ENCODE measurements at places on chromosomes 3 and 15.

- DNase-seq = no peak
Measured at GRCh38 chr15:79990997-79991334, 20.0 kb upstream of the BCL2A1 start.

DNA sequence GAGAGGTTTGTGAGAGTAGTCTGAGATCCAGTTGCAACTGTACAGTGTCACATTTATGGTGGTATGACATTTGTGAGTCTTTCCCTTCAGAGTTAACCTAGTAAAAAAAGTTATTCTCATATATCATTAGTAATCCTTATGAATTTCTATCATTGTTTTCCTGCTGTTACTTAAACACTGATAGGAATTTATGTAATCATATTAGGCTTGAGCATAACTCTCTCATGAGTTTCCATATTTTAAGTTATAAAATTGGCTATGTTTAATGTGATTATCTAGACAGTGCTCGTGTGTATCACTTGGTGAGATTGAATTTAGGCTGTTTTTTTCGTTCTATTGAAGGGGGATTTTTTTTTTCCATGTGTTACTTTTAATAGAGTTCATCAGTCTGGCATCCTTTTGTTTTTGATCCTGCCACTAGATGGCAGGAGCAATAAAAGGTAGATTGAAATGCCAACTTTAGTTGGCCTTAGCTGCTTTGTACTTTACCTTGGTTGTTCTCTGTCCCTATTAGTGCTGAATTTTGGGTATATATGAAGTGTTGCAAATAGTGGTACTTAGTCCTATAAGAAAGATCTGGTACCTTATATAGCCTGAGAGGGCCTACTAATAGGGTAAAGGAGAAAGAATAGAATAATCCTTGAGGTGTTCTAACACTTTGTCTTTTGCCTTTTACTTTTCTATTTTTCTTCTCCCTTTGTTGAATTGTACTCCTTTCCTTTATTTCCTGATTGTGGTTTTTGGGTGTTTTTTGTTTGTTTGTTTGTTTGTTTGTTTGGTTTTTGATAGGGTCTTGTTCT, 17.9 kb downstream of the STT3B start:
- no peak for DNase-seq

GRCh38 chr3:66655044-66655443, 154.2 kb upstream of the LRIG1 start:
- no peak for DNase-seq

DNA sequence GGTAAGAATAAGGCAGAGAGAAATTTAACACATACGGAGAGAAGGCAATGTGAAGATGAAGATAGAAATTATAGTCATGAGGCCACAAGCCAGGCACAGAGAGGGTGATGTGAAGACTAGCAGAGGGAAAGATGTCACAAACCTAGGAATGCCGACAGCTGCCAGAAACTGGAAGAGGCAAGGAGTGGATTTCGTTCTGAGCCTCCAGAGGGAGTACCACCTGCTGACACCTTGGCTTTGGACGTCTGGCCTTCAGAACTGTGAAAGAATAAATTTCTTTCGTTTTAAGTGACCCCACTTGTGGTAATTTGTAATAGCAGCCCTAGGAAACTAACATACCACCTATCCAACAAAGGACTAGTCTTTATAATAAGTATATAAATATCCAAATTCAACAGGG, 5.0 kb upstream of the SGO1 start:
- no peak for DNase-seq

- no peak for DNase-seq
Measured at GRCh38 chr3:10417847-10418246, 87.5 kb downstream of the ATP2B2 start.

DNA sequence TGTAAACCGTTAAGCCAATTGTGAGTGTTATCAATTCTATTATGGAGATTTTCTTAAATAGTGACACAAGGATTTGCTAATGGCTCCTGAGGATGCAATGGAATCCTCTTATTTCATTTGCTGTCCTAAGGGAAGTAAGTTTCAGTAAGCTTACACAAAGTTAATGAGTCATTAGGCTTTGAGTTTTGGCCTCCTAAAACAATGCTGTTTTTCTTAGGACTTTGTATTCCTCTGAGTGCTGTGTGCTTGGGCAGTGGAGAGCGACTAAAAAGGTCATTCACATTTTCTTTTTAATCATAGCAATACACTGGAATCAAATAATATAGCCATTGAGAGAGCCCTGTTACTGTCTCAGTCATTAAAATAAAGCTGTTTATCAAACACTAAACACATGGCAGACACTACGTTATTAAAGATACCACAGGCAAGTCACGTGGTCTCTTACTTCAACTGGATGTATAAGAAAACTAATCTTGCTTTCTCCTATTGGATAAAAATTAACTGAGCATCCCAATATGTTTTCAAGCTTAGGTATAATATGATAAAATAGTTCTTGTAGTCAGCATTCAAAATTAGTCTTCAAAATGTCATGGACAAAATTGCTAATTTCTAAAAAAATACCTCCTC, 290.8 kb downstream of the NLGN1 start:
- DNase-seq = no peak

- DNase-seq = peak; percentile 74
Measured at GRCh38 chr3:33664195-33664594, 53.9 kb downstream of the CLASP2 start.

GRCh38 chr15:88693191-88693590, 54.4 kb downstream of the ISG20 start:
- no peak for DNase-seq

GRCh38 chr3:188589071-188589470, 435.1 kb downstream of the LPP start:
- no peak for DNase-seq

- no peak for DNase-seq
Measured at GRCh38 chr3:69426967-69427304, 41.0 kb upstream of the FRMD4B start.

- peak; percentile 8 for DNase-seq
Measured at GRCh38 chr15:94324117-94324826, 92.9 kb downstream of the MCTP2 start.

GRCh38 chr3:52442409-52443267, 2.3 kb downstream of the SEMA3G start:
- no peak for DNase-seq

DNA sequence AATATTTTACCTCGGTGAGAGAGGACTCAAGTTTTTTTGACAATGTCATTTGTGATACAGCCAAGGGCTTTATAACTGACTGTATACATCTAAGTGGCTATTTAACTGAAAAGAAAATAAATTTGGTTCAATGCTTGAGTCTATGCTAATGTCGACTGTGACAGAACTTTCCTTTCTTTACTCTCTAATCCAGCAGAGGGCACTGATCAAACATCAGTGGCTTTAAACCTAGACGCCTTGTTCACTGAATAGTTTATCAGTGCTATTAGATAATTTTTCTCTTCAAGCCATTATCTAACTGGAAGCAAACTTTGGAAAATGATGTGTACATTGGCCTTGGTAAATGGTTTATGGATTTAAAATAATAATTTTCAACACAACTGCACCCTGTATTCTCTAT, 285.1 kb downstream of the CHL1 start:
- DNase-seq = no peak

DNA sequence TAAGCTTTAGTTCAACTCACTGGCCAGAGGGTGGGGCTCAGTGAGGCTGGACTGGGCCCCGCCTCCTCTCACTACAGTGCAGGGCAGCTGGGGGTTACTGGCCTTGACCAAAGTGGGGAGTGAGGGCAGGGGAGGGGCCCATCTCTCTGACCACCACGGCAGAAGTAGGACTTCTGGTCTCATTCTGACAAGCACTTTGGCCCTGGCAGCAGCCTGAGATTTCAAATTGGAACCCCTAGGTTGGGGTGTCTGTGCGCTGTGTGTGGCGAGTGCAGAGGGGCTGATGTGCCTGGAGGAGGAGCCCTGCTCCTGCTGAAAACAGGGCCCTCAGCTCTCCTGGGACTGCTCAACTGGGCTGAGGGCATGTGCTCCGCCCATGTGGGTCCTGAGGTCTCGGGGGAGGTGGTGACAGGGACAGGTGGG, 60.3 kb upstream of the RPL32 start:
- no peak for DNase-seq

DNA sequence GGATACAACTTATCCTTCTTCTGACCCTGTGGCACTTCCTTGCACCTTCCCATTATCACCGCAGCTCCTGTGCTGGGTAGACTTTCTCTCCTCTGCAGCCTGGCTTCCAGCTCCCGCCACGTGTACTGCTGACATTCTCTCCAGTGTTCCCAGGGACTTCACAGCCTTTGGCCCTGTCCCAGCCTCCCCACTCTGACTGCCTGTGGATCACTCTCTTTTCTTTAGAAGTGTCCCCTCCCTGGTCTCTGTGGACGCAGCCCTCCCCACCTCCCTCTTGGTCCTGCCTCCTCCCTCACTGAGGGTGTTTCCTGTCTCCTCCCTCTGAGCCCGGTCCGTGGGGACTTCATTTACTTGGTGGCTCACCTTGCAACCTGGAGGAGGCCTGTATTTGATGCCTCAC, 17.4 kb downstream of the PDIA5 start:
- no peak for DNase-seq

DNA sequence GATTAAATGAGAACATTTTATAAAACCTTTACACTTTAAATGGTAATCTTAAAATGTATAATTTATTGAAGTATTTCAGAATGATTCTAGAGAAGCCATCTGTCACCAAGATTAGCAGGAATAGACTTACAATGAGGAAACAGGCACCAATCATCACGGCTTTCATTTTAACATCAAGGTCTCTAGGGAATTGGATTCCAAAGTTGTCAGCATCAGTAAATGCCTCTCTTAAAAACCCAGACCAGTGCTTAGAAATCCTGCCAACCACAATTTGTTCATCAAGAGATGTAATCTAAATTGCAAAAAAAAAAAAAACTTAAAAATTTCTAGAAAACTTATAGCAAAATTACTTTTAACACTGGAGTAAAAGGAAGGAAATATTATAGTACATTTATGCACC, 20.3 kb downstream of the PLSCR2 start:
- DNase-seq = no peak

- DNase-seq = peak; percentile 57
Measured at GRCh38 chr3:190586631-190587011, 72.7 kb downstream of the IL1RAP start.

DNA sequence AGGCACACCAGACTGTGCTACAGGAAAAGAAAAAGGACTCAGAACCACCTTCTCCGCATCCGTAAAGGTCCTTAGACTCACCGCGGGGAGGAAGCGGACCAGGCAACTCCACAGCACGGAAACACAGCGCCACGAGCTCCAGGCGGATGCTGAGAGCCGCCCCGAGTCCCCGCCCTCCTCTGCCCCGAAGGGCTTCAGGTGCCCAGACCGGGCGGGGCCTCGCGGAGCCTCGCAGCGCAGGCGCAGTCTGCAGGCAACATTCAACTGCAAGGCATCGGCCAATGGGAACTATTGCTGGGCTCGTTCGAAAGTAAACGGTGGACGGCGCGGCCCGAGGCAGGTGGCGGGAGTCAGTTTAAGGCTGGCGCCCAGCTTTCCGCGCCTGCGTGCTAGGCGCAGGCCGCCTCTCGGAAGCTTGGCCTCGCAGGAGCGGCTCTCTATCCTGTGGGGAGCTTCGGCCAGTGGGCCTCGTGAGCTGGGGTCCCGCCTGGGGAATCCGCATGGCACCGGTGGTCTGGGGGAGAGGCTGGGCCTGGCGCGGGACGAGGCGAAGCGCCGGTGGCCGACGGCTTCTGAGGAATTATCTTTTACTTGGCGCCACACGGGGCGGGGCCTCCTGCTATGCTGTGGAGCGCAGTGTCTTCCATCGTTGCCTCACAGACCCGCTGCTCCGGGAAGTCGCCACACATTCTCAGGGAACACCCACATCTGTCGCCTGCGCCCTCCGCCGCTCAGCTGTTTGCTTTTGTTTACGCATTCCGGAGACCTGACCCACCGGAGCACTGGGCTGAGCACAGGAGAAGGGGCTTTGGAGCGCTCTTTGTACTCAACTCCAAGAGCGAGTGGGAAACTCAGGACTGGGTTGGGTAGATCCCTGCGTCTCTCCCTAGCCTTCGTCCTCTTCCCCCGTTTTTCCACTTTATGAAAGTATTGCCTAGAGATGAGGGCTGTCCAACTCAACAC, at the start of gene TRIM59:
TSS of gene TRIM59 (minus strand) at position 151 of the 963 bp plus-strand sequence. CDS start 10,603 bp downstream, outside the sequence.
- peak; percentile 88 for DNase-seq

Measured in skeletal muscle cell (primary cell).